ENCODE measurements at places on chromosomes 4 and X. TPM values are rescaled to one million over a fixed set of nuclear protein-coding genes. Genes with fewer than 3 reads are reported as not detected.

The RHOXF2B gene
- not detected for total RNA-seq

The PDLIM3 gene
- total RNA-seq, result 43.2 TPM

DNA sequence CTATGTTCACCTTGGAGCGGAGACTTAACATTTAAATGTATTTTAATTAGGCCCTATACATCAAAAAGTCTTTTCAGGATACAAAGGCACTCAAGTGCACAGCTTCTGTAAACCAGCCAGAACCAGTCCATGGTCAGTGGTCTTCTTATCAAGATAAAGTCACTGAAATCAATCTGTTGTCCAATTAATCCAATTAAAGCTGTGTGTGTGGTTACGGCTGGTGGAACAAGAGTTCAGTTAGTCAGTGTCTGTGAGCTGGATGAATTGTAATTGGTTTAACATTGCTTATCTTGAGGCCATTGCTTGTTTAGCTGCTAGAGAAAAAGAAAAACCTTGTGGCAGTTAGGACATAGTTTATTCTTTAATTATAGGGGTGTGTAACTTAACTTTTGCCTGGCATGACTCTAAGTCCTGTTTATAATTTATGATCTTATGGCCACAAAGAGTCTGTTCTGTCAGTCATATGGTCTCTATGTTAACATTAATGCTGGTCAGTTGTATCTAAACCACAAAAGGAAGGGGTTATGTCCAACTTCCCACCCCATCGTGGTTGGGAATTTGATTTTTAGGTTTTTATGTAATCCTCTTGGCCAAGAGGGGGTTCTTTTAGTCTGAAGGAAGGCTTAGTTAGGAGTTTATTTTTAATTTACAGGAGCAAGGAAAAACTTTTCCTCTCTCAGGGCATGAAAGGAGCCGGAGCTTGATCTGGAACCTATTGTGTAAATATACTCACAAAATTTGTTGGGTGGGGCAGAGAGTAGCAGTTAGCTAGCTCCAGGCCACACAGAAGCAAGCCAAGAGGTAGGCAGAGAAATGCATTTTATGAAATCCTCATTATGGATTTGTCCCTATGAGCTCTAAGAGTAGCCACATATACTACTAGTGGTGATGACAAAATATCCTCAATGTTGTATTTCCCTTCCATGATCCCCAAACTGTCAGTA, 665.7 kb upstream of the ACTRT1 start:
- no peak for DNase-seq

DNA sequence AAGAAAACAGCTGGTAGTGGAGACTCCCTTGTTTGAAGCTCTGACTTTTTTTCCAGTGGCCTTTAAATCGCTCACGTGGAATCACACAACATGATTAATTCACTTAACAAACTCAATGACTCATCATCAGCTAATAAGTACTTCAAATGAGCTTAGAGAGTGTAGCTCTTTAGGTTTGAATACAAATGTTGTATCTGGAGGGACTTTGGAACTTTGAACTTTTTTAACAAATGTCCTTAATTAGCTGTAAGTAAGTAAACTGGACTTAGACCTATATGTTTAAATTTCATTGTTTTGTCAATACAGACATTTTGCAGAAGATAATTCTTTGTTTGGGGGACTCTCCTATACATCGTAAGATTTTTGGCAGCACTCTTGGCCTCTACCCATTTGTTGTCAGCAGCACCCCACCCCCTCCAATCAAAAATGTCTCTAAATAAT, 581.1 kb downstream of the SPRY1 start:
- DNase-seq, result no peak

- DNase-seq, result peak; percentile 84
Measured at GRCh38 chr4:52983563-52984303, 121.6 kb downstream of the RASL11B start.

GRCh38 chr4:153257151-153257620, 52.9 kb downstream of the TRIM2 start:
- peak; percentile 66 for DNase-seq

The GPC4 gene
- 17.3 TPM for total RNA-seq

- no peak for DNase-seq
Measured at GRCh38 chrX:50594788-50595187, 124.2 kb upstream of the DGKK start.

DNA sequence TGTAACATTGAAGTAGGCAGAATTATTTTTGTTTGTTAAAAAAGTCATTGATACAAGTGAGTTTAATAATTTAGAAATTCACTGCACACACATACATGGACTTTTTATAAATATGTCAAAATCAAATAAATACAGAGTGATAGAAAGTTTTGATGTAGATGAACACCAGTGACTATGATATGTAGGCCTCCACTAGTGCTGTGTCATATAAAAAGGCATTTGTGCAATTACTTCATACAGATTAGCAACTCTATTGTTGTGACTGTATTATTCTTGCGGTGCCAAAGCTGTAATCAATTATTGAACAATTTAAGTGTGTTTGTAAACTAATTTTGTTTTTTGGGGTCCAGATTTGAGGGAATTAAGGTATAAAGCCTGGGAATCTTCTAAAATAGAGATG, 366.2 kb upstream of the PITX2 start:
- DNase-seq, result no peak

The NUP62CL gene
- total RNA-seq, result 9.1 TPM

GRCh38 chrX:56572975-56573374, 9.5 kb downstream of the UBQLN2 start:
- DNase-seq, result no peak

DNA sequence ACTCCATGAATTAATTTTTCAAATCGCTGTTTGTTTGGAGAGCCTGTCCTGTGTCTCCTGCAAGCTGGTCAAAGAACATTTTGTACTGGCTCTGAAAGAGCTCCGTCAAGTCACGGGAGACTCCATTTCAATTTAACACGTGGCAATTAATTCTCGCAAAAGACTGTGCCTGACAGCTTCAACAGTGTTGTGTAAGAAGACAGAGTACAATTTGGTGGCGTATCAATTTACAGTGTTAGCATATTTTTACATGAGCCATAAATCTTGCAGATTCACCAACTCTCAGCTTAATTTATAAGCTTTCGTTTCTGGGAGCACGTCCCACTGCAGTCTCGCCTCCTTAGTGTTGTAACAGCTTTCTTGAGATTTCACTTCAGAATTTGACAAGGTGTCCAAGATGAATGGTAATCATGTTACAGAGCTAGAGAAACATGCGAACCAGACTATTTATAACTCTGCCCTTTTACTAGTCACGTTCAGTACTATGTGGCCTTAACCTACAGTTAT, 70.8 kb downstream of the RWDD4 start:
- DNase-seq, result peak; percentile 50

- no peak for DNase-seq
Measured at GRCh38 chrX:130861462-130861861, 41.5 kb downstream of the ENOX2 start.

Data from cardiac muscle cell (in vitro differentiated cells and primary cell).